ENCODE measurements at places on chromosomes 6 and 20.

- DNase-seq, result no peak
Observed at GRCh38 chr20:63740070-63740626, 572 bp downstream of the SLC2A4RG start.

DNA sequence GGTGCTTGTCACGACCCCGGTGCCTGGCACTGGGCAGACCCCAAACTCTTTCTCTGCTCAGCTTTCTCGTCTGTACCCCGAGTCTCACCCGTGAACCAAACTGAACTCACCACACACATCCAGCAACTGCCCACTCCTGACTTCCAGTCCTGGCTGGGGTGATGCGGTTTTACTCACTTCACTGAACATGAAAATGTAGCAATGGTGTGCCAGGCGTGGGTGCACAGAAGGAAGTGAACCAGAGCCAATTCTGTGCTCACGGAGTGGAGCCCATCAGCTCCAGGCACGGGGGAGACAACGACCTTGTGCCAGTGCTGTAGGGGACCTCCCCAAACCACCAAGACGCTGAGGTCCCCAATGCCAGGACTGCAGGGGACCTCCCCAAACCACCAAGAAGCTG, 78.7 kb upstream of the AFDN start:
- no peak for DNase-seq

GRCh38 chr20:42181064-42181463, 562.9 kb upstream of the CHD6 start:
- no peak for DNase-seq

- DNase-seq, result no peak
Observed at GRCh38 chr20:8678098-8678776, 390.6 kb upstream of the PLCB4 start.

- DNase-seq, result no peak
Observed at GRCh38 chr6:122069932-122070331, 329.5 kb upstream of the HSF2 start.

DNA sequence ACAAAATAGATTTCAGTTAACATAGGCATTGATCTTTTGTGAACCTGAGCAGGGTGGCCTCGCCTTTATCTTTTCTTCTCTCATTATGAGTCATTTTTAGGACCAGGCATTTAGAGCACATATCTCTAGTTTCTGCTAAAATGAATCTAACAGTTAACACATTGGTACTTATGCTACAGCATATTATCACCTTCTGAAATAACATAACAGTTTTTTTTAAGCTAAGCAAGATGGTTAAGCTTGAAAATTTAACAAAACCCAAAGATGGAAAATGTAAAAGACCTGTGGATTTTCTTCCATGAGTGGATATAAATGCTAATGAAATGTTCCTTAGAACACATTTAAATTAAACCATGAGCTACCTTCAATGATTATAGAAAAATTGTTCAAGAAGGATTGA, 487.1 kb upstream of the RNF217 start:
- DNase-seq, result no peak

DNA sequence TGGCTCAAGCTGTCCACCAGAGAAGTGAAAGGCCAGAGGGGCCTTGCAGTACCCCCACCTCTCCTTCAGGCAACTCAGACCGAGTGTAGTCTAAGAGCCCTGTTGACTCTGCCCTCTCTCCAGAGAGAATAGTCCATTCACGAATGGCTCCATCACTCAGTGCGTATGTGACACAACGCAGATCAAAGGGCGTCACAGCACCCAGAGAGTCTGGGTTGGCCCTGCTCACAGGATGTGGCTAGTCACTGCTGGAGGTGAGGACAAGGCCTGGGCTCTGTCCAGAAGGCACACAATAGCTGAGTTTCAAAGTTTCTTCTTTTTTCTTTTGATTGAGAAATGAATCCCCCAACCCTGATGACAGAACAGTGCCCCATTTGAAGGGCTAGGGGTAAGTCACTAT, 74.1 kb downstream of the TRMT11 start:
- DNase-seq, result no peak

- DNase-seq, result no peak
Observed at GRCh38 chr6:131948692-131949619, 2.2 kb downstream of the CCN2 start.

DNA sequence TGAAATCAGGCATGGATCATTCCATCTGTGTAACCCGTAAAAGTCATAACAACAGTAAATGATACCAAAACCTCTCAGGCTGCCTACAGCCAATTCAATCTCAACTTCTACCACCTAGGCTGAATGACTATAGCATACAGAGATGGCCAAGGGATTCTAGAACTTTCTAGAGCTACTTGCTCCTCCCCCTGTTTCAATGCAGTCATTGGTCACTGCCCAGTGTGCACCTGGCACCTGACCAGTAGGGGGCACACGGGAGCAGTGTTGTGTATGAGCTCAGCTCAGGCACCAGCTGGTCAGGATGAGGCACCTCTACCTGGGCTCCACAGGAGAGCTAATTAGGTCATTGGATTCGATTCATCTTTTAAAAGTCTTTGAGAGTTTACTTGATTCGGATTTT, 86.2 kb downstream of the PLEKHG1 start:
- no peak for DNase-seq

DNA sequence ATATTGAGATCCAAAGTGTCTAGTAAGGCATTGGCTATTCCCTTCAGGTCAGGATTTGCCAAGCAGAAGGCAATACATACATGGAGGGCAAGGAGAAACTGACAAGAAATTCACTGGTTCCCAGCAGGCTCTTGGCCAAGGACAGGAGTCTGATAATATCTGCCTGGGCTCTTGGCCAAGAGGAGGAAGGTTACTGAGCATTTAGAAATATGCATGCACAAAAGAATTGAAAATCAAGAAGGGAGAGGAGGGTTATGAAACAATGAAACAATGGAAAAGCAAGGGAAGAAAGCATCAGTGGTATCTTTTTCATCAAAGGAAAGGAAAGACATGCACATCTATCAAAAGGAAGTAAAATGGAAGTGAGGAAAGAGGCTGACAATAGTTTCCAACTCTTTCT, 42.4 kb downstream of the ARHGAP18 start:
- no peak for DNase-seq

DNA sequence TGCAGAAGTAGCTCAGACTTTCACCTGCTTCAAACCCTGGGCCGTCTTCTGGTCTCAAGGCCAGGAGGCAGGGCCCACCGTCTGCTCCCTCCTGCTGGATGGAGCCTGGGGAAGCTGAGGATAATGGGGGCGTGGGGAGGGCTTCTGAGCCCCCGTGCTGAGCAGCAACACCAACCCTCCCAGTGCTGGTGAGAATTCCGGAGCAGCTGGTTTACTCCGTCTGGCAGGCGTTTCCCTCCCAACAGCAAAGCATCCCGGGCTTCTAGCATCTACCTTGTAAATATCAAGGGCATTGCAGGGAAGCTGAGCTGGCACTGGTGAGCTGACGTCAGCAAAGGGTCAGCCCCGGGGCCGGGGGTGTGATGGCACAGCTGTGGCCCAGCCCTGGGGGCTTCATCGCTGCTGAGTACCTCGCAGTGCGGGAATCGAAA, 16.8 kb upstream of the CHRNA4 start:
- no peak for DNase-seq

- no peak for DNase-seq
Observed at GRCh38 chr20:62177307-62177706, 5.5 kb upstream of the MTG2 start.

GRCh38 chr6:5962794-5963193, 43.9 kb downstream of the NRN1 start:
- DNase-seq, result no peak

DNA sequence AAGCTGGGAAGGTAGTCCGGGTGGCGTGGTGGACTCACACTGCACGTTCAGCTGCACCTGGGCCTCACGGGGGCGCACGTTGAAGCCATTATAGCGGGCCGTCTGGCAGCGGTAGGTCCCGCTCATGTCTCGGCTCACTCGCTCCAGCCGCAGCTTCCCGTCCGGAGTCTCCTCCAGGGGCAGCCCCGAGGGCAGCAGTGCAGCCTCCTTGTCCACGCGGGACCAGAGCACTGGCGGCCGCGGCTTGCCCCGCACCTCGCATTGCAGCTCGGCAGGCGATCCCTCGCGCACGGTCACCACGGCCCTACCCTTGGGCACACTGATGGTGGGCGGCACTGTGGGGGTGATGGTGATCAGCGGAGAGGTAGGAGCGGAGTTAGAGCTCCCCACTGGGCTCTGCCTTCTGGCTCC, 47.6 kb downstream of the MDGA1 start:
- DNase-seq, result no peak

DNA sequence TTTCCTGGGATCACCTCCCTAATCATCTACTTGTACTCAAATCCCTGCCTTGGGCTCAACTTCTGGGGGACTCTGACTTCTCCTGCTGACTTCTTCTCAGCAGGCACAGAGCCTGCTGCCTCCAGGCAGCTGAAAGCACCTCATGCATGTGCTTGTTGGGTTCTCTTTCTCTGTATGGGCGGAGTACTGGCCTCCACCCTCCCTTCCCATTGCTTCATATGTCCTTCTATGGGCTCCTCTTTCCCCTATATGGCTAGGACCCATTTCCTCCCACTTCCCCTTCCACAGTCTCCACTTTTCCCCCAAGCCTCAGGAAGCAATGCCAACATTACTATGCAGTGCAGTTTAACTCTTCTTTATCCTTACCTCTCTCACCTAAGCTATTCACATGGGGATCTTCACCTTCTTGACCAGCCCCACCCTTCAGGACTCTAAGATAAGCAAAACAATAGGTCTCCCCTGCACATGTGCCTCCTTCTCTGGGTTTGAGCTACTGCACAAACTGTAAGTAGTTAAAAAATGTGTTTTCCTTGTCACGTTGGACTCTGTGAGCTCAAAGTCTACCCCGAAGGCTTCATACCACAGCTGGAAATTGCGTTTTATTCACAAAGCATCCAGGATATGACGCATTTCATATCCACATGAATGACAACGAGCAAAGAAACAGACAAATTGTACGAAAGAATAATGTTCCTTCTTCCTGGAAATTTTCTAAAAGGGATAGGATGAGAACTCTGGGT, 93.7 kb downstream of the CDS2 start:
- no peak for DNase-seq

- DNase-seq, result no peak
Observed at GRCh38 chr6:132690678-132691077, 23.2 kb downstream of the VNN1 start.

GRCh38 chr6:15829156-15829555, 166.3 kb upstream of the DTNBP1 start:
- no peak for DNase-seq

GRCh38 chr6:16129623-16130401, 926 bp downstream of the MYLIP start:
- no peak for DNase-seq

Data from D721Med (cell line).